Activated CD4-positive, alpha-beta T cell treated with anti-CD3 and anti-CD28 coated beads, Interleukin-2, amount 10 ng/mL, durations not matched to agents 24 days and 14 days (primary cell): ENCODE measurements at places on chromosomes 3 and 15. TPM values are rescaled to one million over a fixed set of nuclear protein-coding genes. Genes with fewer than 3 reads are reported as not detected.

WDR49 gene
- 0.09 and 0.12 TPM in 2 replicates for total RNA-seq

GABRA5 gene
- not detected in 2 replicates for total RNA-seq

VPS8 gene
- 33.6 and 33.9 TPM in 2 replicates for total RNA-seq

CD96 gene
- total RNA-seq, result 50.5 and 60.5 TPM in 2 replicates

UBR1 gene
- 31.6 and 34.3 TPM in 2 replicates for total RNA-seq

DNA sequence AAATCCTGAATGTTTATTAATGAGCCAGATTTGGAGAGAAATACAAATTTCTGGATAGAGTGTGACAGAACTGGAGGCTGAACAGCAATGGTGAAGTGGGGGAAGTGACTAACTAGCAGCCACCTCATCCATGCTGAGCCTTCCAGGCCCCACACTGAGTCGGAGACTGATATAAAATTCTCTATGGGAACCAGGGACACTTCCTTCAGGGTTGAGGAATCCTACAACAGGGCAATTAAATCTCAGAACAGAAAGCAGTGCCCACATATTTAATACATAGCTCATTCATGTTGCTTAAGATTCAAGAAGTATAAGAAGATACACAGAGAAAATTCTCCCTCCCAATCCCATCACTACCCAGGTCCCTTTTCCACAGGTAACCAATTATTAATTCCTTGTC, 49.3 kb downstream of the HACD2 start:
- H3K4me3 ChIP-seq, result no peak overlapping the region
- no peaks in the 10 kb centered on the region for H3K36me3 ChIP-seq
- no peak for DNase-seq
- H3K27ac ChIP-seq, result no peak overlapping the region
- no peaks in the 10 kb centered on the region for H3K27me3 ChIP-seq
- H3K4me1 ChIP-seq, result peaks cover 12% of the 10 kb centered on the region

DNA sequence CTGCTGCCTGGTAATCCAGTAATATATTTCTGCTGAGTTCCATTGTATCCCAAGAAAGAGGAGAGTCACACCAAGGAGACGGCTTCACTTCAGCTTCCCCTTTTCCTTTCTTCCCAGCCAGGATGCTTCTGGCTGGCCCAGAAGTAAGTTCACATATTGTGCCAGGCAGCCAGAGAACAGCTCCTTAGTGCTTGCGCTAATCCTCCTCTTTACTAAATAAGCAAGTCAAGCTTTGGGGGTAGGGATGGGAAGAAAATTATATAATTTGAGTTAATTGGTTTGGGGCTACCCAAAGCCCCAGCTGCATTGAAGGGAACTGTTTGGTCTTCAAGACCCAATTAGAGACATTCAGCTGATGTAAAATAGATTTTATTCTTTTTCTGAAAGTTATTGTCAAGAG, 218.8 kb upstream of the HES1 start:
- H3K4me1 ChIP-seq, result peaks cover 3% of the 10 kb centered on the region
- no peak overlapping the region for H3K4me3 ChIP-seq
- peaks cover 13% of the 10 kb centered on the region for H3K27me3 ChIP-seq
- DNase-seq, result no peak
- H3K27ac ChIP-seq, result no peak overlapping the region

- H3K36me3 ChIP-seq, result no peaks in the 10 kb centered on the region
- no peaks in the 10 kb centered on the region for H3K27me3 ChIP-seq
- H3K27ac ChIP-seq, result no peak overlapping the region
Measured at GRCh38 chr3:195771646-195772300, 40.0 kb downstream of the MUC4 start.
